GM18507 (cell line): ENCODE measurements at places on chromosomes 6 and 20.

DNA sequence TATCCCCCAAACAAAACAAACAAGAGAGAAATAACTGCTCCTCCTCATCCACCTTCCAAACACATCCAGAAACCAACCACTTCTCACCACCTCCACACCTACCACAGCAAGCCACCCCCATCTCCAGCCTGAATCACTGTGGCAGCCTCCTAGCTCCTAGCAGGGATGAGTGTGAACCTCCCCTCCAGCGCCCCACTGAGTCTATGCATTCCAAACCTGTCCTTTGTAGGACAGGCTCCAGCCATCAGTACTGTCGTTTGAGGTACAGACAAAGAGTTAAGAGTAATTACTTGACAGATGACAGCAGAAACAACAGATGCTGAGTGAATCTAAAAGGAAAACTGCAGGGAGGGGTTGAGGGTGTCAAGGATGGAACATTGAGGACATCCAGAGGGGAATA, 2.4 kb downstream of the METTL24 start:
- no peak for DNase-seq

GRCh38 chr6:111105578-111105977, 18.3 kb downstream of the SLC16A10 start:
- DNase-seq, result no peak

DNA sequence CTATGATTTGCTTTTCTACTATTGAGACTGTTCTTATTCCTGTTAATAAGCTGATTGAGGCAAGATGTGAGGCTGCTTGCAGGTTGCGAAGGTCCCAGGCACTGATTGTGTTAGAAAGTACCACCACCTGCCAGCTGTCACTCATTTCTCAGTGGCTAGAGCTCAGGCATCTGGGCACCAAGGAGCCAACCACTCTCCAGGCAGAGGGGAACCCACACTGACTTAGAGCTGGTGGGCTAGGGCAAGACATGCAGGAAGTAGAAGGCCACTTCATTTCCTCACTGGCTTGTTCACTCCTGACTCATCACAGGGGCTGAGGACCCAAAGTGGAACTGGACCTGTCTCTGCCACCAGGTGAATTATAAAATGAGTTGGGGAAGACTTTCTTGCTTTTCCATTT, 7.8 kb upstream of the DLL1 start:
- no peak for DNase-seq

DNA sequence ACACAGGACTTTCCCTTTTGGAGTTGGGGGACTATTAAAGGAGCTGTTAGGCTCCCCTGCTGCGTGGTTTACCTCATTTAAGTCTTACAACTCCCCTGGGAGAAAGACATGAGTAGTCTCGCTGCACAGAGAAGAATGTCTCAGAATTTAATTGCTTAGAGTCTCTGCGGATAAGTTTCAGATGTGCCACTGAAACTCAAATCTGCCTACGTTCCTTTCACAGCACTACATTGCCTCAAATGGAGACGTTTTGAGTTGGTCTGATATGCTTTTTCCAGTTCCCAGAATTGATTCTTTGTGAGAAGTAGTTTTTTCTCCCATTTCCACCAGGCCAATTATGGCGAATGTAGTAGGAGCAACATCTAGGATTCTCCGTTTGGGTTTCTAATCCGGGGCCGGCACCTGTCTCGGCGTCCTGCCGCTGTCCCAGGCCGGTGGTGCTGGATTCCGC, 532 bp upstream of the SLC35F1 start:
- no peak for DNase-seq
